ENCODE measurements at places on chromosomes 13 and 19.

DNA sequence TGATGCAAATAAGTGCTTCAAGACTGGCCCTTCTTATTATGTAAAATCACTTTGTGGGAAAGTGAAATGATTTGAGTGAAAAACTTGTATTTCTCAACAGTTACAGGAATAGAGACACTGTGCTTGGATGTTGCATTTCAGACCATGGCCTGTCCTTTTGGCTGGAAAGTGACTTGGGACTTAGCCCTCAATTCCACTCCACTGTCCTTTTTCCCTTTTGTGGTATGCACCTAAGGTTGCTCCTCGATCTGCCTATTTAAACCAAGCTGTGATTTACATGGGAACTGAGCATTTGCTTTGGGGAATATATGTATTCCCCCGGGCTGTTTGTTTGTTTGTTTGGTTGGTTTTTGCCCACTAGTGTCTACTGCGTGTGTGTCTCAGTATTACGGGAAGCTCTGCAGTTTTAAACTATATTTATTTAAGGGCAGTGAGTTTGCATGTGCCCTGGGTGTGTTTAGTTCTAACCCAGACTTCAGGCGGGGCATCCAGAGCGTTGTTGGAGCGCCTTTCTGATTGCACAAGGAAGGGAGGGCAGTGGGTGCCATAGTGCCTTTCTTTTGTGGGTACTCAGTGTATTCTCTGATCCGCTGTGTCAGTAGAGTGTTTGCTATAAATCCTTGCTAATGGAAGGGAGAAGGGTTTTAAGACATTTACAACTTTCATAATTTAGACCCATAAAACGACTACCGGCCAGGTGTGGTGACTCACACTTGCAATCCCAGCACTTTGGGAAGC is 18.2 kb upstream of the RNF113B start:
- no peak for DNase-seq

- peak; percentile 64 for DNase-seq
Observed at GRCh38 chr13:27110056-27110746, 61.4 kb downstream of the USP12 start.

- no peak for DNase-seq
Observed at GRCh38 chr19:42122691-42123607, 9.3 kb downstream of the POU2F2 start.

GRCh38 chr13:44906713-44907112 is 82.6 kb downstream of the NUFIP1 start:
- DNase-seq: no peak
